ENCODE measurements at places on chromosomes 5 and 9.

GRCh38 chr9:111131211-111131610 lies 92.9 kb upstream of the LPAR1 start:
- DNase-seq: no peak

DNA sequence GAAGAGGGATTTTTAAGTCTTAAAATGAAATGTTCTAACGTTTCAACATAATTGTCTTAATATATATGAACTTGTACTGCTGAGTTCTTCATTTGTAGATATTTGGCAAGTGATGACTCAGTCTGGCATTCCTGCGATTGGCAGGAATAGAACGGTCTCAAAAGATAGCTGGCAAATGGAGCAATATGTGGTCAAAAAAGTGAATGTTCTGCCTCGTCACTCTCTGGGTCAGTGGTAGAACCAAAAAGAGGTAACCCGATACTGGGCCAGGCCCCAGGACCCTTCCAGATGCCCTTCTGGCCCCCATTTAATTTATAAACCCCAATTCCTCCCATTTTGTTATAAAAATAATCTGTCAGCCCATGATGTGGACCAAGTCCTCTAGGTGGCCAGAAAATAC lies 39.2 kb downstream of the ZNF366 start:
- DNase-seq: no peak

DNA sequence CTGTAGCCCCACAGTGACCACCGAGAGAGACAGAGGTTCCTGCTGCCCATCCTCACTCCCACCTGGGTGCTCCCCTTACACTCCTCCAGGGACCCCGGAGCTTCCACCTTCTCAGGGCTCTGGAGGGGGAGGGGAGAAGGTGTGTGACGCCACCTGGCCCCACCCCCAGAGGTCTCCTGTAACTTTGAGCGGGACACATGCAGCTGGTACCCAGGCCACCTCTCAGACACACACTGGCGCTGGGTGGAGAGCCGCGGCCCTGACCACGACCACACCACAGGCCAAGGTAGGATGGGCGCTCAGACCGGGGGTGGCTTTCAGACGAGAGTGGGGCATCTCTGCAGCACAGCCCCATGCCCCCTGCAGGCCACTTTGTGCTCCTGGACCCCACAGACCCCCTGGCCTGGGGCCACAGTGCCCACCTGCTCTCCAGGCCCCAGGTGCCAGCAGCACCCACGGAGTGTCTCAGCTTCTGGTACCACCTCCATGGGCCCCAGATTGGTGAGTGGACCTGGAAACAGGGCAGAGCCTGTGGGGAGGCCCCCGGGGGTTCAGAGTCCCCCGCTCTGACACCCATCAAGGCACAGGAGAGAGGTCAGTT lies 4.5 kb downstream of the MAMDC4 start:
- DNase-seq: no peak

DNA sequence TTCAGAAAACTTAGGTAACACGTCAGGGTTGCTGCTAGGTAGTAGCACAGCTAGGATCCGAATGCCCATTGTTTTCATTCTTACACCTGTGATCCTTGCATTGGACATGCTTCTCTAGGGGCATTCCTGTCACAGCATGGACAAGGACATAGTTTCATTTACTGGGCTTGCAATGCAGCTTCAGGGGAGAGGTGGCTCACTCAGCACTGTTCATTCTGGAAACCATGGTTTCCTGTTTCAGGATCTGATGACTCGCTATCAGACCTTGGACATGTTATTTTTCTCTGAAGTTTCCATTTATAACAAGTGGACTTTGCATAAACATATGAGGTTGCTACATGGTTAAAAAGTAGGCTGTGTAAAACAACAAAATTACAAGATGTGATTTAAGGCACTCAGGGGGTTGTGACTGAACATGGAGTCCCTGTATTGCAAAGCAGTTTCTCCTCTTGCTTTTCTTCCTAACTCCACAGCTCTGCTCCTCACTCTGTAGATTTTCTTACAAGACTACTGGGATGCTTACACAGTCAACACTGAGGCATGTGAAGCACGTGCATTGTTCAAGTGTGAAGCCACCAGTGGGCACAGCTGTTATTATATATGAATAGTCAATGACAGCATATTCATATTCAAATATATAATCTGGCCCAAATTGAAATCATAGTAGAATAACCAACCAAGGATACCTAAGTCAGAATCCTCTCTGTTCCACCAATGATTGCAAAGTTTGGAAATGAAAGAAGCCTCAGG lies 66.1 kb upstream of the STK32A start:
- DNase-seq: no peak

GRCh38 chr9:36971935-36972488 lies 62.1 kb downstream of the PAX5 start:
- no peak for DNase-seq

DNA sequence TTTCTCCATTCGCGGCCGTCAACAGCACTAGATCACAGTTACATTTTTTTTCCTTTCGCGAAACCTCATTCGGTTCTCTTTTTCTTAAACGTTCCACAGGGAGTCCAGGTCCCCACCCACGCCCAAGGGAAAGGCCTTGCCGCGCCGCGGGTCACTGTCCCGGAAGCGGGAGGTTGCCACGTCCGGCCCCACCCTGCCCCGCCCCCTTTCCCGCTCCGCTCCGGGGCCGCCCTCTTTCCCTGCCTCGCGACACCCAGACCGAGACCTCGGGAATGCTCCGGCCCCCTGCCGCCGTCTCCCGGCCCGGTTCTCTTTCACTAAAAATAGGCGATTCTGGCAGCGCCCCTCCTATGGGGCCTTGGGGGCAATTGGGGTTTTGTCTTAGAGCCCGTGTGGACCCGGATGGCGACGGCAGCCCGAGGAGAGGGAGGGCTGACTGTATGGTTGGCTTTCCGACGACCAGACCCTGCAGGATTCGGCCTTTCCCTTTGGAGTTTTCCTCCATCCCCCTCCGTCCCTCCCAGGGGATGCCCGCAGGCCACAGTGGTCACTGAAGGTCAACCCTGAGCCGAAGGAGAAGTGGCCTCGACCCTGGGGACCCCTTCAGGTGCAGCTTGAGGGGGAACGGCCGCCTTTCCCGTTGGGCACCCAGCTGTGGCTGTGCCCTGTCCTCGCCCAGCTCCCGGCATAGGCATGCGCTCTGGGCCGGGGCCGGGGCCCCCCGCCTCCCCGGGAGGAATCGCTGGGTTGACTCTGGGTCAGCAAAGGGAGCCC lies 2.8 kb upstream of the RACK1 start:
- peak; percentile 82 for DNase-seq

DNA sequence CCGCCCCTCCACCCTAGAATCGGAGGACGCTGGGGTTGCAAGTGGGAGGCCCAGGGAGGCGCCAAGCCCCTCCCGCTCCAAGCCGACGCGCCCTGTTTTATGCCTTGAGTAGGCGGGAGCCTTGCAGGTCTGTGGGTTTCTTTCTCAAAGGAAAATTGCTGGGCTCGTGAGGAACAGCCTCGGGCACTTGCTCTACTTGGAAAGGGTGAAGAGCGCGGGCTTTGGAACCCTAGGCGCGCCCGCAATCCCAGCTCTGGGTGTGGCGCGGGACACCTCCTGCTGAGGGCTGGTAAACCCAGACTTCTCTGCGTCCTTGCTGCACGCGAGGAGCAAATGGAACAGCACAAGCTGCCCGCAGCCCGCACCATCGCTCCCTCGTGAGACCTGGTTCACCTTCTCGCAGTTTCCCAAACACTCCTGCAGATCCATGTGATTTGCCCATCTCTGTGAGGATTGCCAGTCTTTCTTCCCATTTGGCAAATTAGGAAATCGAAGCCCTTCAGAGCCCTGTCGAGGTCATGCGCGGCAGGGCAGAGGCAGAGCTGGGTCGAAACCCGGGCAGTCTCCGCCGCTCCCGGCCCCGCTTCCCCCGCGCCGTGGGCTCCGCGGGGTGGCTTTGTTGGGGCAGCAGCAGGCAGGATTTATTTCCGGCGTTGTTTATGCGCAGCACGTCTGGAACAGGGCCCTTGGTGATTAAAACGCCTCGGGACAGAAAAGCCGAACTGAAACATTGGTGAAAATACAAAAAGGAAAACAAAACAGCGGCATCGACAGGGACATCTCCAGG lies 98.4 kb upstream of the CPLX2 start:
- no peak for DNase-seq

GRCh38 chr5:54285686-54286085 lies 24.7 kb downstream of the ARL15 start:
- no peak for DNase-seq

GRCh38 chr9:128244837-128245231 lies 31.0 kb downstream of the GOLGA2 start:
- peak; percentile 92 for DNase-seq

GRCh38 chr5:159161361-159162214 lies 47.8 kb downstream of the RNF145 start:
- no peak for DNase-seq

DNA sequence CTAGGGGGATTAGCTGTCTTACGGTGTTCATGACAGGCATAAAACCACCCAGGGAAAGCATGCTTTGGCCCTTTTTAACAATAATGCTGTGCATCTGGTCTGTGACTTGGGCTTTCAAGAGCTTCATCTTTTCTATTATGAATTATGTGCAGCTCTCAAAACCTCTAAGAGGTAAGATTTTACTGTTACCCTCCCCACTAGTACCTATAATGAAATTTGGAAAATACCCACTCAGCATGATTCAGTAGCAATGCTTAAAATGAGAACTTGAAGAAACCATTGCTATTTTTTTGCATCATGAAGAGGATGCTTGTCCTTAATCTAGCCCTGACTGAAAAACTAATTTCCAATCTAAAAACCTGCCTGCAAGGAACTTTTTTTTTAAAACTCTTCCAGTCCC lies 5.8 kb upstream of the LHFPL2 start:
- DNase-seq: no peak

GRCh38 chr5:167726642-167727041 lies 564.8 kb upstream of the WWC1 start:
- DNase-seq: no peak

GRCh38 chr5:10319202-10319851 lies 11.6 kb upstream of the CMBL start:
- no peak for DNase-seq

- DNase-seq: no peak
These were observed 21.9 kb upstream of the CFAP95 start for GRCh38 chr9:69798744-69799143.

- no peak for DNase-seq
These were observed 34.3 kb upstream of the ARL15 start for GRCh38 chr5:54344653-54345052.

- no peak for DNase-seq
These were observed 32.2 kb upstream of the NOTCH1 start for GRCh38 chr9:136577941-136578625.

GRCh38 chr9:36878986-36879982 lies 154.8 kb downstream of the PAX5 start:
- no peak for DNase-seq

- DNase-seq: peak; percentile 43
These were observed 51.6 kb upstream of the ZFR start for GRCh38 chr5:32496104-32496503.

- DNase-seq: no peak
These were observed 28.8 kb upstream of the PLIN2 start for GRCh38 chr9:19156026-19156474.

- DNase-seq: peak; percentile 7
These were observed 11.6 kb downstream of the SKIC3 start for GRCh38 chr5:95543017-95543705.

Data from KBM-7 (cell line).